ENCODE measurements at places on chromosomes 5 and 9.

DNA sequence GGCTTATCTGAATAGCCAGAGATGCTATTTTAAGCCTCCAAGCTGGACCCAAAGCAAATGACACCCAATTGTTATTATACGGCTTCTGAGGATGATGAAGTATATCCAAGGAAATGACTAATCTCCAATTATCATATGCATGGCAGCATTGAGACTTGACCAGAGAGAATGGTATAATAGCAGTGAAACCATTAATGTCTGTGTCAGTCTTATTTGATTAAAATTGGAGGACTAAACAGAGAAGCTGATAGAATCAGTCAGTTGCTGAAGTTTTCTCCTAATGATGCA is 200.5 kb downstream of the EFNA5 start:
- no peak for DNase-seq

GRCh38 chr9:27348785-27349697 is 52.1 kb upstream of the EQTN start:
- no peak for DNase-seq

- no peak for DNase-seq
Observed at GRCh38 chr9:70798018-70798417, 323.4 kb downstream of the TRPM3 start.

DNA sequence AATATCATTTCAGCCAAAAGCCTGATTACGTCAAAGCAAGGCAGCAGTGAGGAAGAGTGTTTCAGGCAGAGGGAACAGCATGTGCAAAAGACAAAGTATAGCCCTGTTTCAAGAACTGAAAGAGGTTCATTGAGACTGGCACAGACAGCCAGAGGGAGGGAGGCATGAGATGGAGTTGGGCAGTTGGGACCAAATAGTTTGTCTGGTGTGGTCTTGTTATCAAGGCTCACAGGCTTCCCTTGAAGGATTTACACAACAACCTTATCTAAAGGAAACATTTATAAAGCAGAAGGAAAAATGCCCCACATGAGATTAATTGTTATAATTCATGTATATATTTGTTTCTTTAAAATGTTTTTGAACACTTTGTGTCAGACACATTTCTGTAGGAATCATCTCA is 253.3 kb downstream of the DMAC1 start:
- no peak for DNase-seq

DNA sequence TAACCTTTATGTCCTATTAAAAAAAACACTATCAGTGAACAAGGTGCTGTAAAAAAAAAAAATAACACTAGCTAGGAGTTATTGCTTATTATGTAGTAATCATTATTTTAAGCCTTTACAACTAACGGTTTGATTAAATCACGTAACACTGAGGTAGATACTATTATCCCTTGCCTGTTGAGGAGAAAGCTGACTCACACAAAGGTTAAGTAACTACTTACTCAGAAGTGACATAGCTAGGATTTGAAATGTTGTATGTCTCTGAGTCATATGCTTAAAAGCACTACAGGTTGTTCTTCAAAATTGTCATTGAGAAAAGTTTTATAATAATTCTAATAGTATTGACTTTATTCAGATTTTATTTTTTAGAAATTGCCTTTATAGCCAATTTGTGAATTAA is 8.8 kb downstream of the TENT2 start:
- no peak for DNase-seq

DNA sequence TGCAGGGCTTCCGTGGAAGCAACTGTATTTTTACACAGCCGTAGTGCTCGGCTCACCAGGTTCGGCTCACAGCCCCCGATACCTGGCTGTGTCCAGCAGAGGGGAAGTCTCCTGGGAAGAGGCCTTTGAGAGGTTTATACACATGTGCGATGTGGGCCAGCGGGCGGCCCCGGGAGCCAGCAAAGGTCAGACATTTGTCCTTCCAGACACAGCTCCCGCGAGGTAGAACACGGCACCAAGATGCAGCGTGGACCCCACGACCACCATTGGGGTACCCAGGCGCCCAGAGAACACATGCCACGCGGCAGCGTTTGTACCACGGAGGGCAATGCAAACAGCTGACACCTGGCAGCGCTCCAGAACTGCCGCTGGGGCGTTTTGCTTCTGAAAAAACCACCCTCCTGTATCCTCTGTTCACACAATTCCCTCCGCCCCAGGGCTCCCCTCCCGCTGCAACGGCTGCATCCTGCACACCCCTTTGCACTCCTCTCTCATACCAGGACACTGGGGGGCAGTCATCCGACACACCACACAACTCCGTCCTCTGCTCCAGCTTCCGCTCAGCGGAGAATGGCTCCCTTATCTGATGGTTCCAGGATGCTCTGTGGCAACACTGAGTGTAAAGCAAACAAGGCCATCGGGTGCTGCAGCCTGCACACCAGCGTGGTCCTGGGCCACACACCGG is 235.3 kb downstream of the SYK start:
- DNase-seq = peak; percentile 40

DNA sequence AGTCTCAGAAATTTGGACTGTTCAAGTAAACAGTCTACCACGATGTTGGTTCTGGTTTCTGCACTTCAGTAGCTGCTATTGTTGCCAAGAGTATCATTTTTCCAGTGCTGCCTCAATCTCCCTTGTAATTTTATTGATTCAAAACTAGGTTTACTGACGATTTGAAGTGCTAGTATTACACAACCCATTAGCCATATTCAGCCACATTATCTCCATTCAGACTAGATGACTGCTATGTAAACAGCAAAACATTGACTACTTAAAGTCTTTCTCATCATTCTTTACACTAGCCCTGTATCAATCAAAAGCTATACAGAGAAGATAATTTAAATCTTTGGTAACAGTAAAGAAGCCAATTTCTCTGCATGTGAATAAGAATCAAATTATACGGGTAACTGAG is 102.0 kb upstream of the TSLP start:
- no peak for DNase-seq

DNA sequence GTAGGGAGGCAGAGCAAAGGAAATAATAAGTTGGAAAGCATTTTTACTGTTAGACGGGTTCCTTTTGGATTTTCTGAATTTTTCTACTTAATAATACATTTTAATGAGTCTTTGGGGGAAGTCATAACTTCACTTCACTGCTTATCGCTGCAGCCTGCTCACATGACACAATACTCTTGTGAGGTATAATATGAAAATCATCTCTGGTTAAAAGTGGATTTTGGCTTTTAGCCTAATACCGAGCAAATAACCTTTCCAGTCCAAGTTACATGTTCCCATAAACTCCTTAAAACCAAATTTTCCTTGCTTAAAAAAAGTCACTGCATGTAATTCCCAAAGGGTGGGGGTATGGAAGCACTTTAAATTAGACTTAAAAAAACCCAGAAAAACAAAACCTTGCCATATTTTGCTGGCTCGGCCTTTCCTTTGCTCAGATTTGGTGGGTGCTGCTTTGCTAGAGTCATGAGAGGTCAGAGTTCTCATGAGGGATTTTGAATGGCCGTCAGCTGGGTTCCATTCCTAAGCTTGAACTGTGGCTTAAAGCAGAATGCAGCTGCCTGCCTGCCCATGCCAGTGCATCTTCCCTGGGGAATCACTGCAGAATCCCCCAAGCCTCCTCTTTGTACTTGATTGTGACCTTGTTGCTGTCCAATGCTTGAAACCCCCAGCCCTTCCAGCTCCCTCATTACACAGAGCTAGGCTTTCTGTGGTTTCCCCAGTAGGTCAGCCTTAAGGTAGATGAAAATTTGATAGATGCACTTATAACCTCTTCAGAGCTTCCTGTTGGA is 331.8 kb downstream of the KDM4C start:
- peak; percentile 58 for DNase-seq

DNA sequence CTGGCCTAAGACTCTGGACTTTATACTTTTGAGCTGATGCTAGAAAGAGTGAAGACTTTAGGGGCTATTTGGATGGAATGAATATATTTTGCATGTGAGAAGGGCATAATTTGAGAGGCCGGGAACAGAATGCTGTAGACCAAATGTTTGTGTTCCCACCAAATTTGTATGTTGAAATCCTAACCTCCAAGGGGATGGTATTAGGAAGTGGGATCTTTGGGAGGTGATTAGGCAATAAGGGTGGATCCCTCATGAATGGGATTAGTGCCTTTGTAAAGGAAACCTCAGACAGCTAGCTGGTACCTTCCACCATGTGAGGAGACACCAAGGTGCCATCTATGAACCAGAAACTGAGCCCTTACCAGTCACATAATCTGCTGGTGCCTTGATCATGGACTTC is 165.1 kb upstream of the S1PR3 start:
- DNase-seq = no peak

- DNase-seq = no peak
Observed at GRCh38 chr5:95804736-95805539, 17.6 kb downstream of the GLRX start.

GRCh38 chr9:113949571-113950078 is 73.5 kb downstream of the ZNF618 start:
- DNase-seq = no peak

GRCh38 chr5:139094154-139095131 is 103.7 kb downstream of the SIL1 start:
- DNase-seq = no peak

- no peak for DNase-seq
Observed at GRCh38 chr9:16625811-16626210, 244.7 kb downstream of the BNC2 start.

DNA sequence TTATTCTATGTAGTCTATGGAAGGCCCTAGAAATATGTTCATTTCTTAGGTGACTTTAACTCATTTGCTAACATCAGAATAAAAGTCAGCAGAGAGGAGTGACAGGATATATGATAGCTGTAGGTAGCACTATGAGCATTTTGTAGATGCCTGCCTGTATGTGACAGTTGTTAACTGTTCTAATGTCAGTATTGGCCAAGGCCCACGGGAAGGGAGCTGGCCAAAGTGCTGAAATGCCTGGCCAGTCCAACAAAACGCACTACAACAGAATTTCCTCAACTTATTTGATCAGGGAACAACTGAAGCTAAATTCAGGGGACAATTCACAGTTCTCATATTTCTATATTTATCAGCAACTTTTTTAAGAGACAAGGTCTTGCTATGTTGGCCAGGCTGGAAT is 20.8 kb downstream of the SV2C start:
- DNase-seq = no peak

GRCh38 chr5:176541338-176542134 is 4.3 kb upstream of the RNF44 start:
- DNase-seq = peak; percentile 55

DNA sequence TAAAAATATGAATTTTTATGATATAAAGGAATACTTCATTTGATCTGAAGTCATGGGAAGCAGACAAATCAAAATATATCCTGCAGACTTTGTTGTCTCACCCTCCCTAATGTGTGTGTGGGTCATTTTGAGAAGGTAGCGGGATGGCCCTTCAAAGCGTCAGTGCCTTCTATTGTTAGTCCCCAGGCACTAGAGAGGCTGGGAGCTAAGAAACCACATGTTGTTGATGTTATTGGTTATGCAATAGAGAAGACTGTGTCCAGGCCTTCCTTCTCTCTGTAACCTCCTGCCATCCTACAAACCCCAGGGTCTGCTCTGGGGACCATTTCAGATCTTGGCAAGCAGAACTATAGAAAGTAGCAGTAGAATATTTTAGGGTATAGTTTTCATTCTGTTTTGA is 94.7 kb downstream of the NLN start:
- DNase-seq = no peak

DNA sequence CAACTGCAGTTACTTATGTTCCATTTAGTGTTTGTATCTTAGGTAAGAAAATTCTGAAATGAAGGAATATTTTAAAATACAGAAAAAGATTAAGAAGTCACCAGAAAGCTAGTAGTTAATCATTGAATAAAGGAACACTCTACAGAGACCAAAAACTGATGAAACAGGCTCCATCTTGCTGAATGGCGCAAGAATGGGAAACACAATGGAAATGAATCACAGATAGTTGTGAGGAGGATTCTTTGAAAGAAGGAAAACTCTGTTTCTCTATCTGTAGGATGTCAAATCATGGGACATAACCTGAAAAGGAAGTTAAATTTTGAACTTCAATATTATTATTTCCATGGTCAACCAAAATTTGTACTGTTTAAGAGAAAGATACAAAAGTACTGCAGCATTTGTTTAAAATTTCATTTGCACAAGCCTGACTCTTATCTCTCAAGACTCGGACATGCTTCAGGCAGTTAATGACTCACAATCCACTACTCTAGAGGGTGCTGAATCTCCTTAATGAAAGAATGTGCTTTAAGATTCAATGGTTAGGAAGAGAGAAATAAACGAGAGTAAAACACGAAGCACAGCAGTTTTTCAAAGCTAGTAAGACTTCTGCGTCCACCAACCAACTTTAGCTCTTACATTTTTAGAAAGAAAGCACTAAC is 1064.4 kb upstream of the DMAC1 start:
- no peak for DNase-seq

GRCh38 chr9:69590266-69590665 is 81.9 kb downstream of the APBA1 start:
- peak; percentile 38 for DNase-seq

DNA sequence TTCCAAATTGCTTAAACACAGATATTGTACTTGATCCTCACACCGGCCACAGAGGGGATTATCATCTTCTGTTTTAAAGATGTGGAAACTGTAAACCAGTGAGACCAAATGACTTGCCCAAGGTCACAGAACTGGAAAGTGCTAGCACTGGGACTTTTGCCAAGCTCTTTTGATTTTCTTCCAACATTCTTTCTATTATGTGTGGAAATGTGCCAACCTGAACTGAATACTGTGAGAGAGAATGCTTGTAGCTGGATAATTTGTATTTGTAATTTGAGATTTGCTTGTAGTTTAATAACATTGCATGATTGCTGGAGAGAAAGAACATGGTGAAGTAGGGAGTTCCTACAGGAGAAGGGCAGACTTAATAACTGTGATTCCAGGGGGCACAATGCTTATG is 977.9 kb upstream of the NUDT12 start:
- no peak for DNase-seq

GRCh38 chr9:89985068-89985467 is 380.3 kb downstream of the GADD45G start:
- peak; percentile 35 for DNase-seq

GRCh38 chr5:152593388-152593787 is 188.3 kb upstream of the NMUR2 start:
- peak; percentile 1 for DNase-seq

GRCh38 chr9:72349240-72349639 is 15.8 kb downstream of the ZFAND5 start:
- DNase-seq = no peak

GRCh38 chr9:134983074-134983473 is 65.4 kb upstream of the FCN1 start:
- DNase-seq = peak; percentile 38

DNA sequence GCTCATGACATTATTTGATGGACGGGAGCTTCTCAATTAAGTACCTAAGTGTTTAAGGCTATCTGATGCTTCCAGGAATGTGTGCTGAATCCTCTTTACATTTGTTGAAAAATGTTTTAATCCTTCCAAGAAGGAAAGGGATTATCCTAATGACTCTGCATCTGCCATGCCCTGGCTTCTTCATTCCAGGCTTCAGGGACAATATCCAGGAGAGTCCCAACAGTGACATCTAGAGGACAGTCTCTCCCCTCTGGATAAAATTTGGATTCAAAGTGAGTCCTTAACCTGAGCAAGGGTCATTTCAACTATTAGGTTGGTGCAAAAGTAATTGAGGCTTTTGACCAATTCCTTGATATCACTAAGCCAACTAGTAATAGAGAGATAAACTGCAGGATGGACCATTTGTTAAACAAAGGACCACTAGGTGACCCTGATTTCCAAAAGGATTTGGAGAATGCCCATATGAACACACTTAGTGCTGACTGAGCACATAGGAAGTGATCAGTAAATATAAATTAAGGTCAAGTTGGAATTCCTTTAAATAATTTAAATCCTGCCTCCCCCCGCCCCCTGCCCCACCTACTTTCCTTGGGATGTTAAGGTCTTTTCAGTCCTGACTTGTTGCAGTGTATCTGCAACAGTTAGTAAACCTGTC is 19.1 kb downstream of the TNFSF8 start:
- DNase-seq = peak; percentile 97

All from NCI-H82 (cell line).